ENCODE measurements at places on chromosomes 11 and 22. TPM values are rescaled to one million over a fixed set of nuclear protein-coding genes. Genes with fewer than 3 reads are reported as not detected.

- H3K27ac ChIP-seq: peak overlapping the region; percentile 99
- no peaks in the 10 kb centered on the region for H3K36me3 ChIP-seq
- no peaks in the 10 kb centered on the region for H3K27me3 ChIP-seq
These were observed 1.0 kb upstream of the RELA start for GRCh38 chr11:65663639-65664200.

GRCh38 chr11:120903686-120904085 lies 120.2 kb upstream of the TBCEL start:
- H3K27ac ChIP-seq: no peak overlapping the region
- no peaks in the 10 kb centered on the region for H3K27me3 ChIP-seq
- no peaks in the 10 kb centered on the region for H3K36me3 ChIP-seq
- H3K4me1 ChIP-seq: peaks cover 2% of the 10 kb centered on the region

Gene MMP10
- not detected for total RNA-seq

GRCh38 chr22:26585104-26585790 lies 4.7 kb downstream of the TPST2 start:
- H3K4me1 ChIP-seq: no peaks in the 10 kb centered on the region
- H3K4me3 ChIP-seq: no peak overlapping the region
- H3K36me3 ChIP-seq: no peaks in the 10 kb centered on the region
- DNase-seq: no peak
- H3K27ac ChIP-seq: no peak overlapping the region
- H3K27me3 ChIP-seq: no peaks in the 10 kb centered on the region

GRCh38 chr11:123344790-123345357 lies 85.2 kb upstream of the GRAMD1B start:
- DNase-seq: peak; percentile 20
- H3K4me3 ChIP-seq: no peak overlapping the region
- H3K27me3 ChIP-seq: no peaks in the 10 kb centered on the region
- H3K27ac ChIP-seq: no peak overlapping the region

All from kidney (tissue), 22 donors.